ENCODE measurements at places on chromosomes 16 and 17.

GRCh38 chr17:78144736-78145641, 1.2 kb upstream of the C17orf99 start:
- DNase-seq = no peak

- DNase-seq = no peak
These were observed 13.2 kb upstream of the MPRIP start for GRCh38 chr17:17028878-17029535.

- DNase-seq = no peak
These were observed 19.5 kb downstream of the HLF start for GRCh38 chr17:55284001-55284884.

DNA sequence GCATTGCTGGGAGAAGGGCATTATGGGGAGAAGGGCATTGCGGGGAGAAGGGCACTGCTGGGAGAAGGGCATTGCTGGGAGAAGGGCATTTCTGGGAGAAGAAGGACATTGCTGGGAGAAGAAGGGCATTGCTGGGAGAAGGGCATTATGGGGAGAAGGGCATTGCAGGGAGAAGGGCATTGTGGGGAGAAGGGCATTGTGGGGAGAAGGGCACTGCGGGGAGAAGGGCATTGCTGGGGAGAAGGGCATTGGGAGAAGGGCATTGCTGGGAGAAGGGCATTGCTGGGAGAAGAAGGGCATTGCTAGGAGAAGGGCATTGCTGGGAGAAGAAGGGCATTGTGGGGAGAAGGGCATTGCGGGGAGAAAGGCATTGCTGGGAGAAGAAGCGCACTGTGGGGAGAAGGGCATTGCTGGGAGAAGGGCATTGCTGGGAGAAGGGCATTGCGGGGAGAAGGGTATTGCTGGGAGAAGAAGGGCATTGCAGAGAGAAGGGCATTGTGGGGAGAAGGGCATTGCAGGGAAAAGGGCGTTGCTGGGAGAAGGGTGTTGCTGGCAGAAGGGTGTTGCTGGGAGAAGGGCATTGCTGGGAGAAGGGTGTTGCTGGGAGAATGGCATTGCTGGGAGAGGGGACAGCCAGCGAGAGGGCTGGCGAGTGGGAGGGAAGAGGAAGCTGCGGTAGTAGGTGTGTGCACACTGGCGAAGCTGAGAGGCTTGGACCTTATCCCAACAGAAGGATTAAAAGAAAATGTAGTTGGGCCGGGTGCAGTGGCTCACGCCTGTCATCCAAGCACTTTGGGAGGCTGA, 4.6 kb upstream of the PYDC1 start:
- DNase-seq = no peak

GRCh38 chr17:77834170-77835115, 124.1 kb upstream of the TNRC6C start:
- DNase-seq = peak; percentile 71

DNA sequence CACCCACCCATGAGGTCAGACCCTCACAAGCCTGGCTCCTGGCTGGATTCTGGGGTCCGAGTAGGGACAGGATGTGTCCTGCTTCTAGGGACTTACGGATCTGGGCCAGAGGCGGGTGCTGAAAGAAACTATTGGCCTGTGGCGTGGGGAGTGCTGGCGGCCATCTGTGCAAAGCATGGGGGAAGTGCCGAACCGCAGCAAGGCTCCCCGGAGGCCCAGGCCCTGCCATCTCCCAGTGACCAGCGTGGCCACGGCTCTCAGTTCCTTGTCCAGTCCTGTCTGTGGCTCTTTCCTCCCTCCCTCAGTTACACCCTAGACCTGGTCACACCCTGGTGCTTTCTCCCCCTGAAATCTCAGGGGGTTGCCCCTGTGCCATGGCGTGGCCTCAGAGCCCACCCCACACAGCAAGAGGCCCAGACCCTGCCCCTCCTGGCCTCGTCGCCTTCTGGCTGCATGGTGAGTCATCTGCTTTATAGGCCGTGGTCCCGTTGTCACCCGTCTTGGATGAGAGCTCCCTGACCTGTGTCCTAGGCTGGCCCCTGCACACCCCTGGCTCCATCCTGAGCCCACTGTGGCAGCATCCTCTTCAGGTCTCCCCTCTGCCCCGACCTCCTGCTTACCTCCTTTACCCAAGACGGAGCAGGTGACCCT, 54.5 kb downstream of the PRMT7 start:
- no peak for DNase-seq

GRCh38 chr17:80924807-80925610, 66.6 kb upstream of the CHMP6 start:
- DNase-seq = no peak

GRCh38 chr17:71926746-71927398, 193.9 kb upstream of the SOX9 start:
- no peak for DNase-seq

GRCh38 chr17:65270499-65271253, 133.5 kb downstream of the RGS9 start:
- no peak for DNase-seq

DNA sequence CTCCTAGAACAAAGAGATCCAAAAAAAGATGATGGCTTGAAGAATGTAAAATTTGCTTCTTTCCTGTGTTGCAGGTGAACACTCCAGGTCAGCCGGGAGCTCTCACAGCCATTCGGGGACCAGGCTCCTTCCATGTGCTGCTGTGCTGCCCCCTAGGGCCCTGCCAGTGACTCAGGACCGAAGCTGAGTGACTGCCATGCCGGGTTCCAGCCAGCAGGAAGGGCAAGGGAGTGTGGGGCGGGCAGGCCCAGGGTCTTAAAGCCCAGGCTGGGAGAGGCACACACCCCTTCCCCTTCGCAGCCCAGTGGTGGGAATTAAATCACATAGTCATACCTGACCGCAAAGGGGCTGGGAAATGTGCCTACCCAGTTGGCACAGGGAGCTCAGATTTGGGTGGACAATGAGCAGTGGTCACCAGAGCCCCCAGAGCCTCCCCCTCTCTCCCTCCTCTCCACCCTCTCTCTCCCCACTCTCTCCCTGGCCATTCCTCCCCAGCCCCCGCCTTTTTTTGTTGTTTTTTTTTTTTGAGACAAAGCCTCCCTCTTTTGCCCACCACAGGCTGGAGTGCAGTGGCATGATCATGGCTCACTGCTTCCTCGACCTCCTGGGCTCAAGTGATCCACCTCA, 11.5 kb downstream of the EPOP start:
- peak; percentile 32 for DNase-seq

DNA sequence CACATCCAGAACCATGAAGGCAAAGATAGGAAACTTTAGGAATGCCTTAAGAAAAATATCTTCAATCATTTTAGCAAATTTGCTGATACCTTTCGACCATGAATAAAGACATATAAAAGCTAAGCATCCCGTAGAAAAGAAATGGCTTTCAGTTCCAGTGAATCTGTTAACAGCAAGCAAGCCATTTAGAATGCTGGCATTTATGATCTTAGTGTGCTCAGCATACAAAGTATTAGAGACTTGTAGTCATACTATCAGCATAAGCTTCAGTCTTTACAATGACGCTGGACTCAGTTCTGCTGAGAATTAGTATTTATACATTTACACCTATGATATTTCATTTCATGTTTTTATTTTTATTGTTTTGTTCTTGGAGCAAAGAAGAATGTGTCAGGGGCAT, 38.7 kb downstream of the VAT1L start:
- DNase-seq = no peak

DNA sequence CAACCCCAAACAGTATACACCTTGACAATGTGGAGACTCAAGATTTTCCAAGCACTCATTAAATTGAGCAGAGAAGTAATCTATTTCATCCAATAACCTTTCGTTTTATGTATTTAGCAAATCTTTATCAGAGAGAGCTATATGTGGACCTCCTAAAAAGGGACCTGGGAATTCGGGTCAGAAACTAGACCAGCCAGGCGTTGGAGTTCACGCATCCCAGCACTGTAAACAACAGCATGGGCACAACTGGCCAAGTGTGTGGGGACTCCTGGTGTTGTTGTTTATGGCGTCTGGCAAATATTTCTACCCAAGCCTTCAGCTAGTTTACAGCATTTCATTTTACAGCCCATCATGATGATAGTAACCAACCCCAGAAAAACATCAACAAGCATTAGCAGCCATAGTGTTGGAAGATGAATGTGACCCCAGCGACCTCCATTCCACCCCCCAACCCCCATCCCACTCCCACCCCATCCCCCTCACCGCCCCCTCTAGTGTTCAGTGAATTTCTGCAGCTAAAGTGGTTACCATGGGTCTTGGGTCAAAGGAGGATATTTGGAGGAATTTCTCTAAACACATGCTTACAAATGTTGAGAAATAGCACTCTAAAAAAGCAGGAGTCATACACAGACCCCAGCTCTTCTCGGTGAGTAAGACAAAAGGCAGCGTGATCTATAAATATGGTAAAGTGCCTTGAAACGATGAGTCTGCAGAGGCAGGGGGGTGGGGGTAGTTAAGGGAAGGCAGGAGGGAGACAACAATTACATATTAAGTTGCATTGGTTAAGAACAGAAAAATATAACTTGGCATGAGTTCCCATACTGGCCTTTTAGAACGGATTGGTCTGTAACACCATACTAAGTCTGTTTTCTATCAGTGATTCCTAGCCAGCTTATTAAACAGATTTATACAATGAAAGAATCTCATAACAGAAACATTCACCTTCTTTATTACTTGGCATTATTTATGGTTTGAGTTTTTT, 91.4 kb upstream of the TBX2 start:
- no peak for DNase-seq

Measured in stimulated activated CD4-positive, alpha-beta T cell treated with anti-CD3 and anti-CD28 coated beads, Interleukin-4, amount 100 ng/mL, for 48 hours (primary cell).